ENCODE measurements at places on chromosomes 11 and 22.
A peak's percentile ranks its signal among the peaks of the same experiment; 100 is the strongest.

DNA sequence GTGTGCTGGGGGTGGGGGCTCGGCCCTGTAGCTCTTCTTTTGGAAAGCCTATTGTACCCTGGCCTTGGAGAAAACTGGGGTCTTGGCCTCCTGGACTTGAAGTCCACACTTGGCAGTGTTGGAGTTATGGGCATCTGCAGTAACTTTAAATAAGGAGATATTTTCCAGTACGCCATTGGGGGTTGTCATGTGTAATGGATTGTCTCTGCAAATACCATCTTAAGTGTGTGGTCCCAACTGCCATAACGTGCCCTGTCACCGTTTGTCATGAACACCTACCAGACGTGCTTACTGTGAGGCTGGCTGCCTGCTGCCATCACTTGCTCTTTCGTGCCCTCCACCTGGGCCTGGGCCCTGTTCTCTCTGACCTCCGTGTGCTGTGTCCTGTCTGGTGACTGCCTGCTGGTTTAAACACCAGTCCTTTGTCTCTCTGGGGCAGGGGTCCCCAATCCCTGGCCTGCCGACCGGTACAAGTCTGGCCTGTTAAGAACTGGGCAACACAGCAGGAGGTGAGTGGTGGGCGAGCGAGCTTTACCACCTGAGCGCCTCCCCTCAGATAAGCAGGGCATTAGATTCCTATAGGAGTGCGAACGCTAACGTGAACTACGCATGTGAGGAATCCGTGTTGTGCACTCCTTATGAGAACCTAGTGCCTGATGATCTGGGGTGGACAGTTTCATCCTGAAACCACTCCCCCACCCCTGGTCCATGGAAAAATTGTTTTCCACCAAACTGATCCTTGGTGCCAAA lies 3.6 kb upstream of the ZDHHC8 start:
- no peak for DNase-seq

DNA sequence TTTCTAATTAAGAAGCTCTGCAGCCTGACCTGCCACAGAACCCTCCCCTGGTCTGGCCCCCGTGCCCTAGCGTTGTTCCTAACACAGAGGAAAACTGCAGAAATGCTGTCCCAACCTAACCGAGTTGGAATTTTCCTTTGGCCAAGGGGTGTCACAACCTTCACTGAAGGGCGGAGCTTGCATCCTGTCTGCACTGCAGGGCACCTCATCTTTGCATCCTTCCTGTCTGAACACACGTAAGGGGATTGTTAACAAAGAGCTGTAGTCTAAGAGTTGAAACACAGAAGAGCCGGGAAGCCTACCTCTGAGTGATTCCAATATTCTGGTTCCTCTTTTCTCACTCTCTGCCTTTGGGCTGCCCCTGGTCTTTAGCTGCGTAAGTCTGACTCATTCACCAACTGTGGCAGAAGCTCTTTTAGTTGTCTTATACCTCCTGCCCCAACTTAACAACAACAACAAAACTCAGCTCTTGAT lies 1.6 kb downstream of the DIXDC1 start:
- peak; percentile 45 for DNase-seq

GRCh38 chr11:115166820-115167219 lies 337.4 kb downstream of the CADM1 start:
- DNase-seq: no peak

GRCh38 chr11:1054143-1055108 lies 17.9 kb upstream of the MUC6 start:
- no peak for DNase-seq

DNA sequence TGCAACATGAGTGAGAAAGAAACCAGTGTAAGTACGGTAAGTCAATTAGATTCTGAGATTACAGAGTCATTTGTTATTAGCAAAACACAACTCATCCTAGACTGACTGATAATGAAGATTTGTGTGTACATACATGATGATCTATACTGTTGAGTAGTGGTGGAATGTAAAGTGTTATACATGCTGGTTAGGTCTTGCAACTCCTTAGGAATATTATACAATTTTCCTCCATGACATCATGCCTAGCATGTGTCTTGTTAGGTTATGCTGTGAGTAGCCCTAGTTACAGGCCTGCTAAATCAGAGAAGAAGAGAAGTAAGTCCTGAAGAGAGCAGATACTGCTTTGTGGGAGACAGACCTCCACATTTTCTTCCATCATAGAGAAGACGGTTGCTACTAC lies 880.6 kb downstream of the LUZP2 start:
- peak; percentile 35 for DNase-seq

GRCh38 chr11:66409226-66409625 lies 11.6 kb upstream of the NPAS4 start:
- no peak for DNase-seq

DNA sequence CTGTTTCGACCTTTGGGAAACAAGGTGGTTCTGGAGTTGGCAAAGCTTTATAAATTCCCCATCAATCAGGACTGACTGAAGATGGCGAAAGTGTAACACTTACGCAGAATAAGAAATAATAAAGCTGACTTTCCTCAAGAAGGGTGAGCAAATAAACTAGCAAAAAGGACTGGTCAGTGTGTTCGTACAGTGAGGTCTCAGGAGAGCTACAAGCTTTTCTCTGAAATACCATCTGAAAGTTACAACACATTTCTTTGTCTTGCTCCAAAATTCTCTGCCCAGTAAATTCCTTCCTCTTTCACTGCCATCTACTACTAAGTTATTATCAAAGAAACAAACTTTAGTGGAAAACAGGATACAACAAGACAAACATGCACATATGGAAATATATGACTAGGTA lies 13.4 kb downstream of the PITPNB start:
- no peak for DNase-seq

GRCh38 chr11:61611309-61611708 lies 30.4 kb upstream of the SYT7 start:
- no peak for DNase-seq

GRCh38 chr11:16098526-16099205 lies 257.7 kb downstream of the SOX6 start:
- DNase-seq: no peak

- DNase-seq: peak; percentile 99
Measured at GRCh38 chr11:36149538-36150242, 139.5 kb downstream of the COMMD9 start.

Measured in fibroblast of skin of abdomen (primary cell).